ENCODE measurements at places on chromosomes 1 and 21.

GRCh38 chr1:17994046-17994445 lies 113.6 kb upstream of the IGSF21 start:
- DNase-seq: no peak

DNA sequence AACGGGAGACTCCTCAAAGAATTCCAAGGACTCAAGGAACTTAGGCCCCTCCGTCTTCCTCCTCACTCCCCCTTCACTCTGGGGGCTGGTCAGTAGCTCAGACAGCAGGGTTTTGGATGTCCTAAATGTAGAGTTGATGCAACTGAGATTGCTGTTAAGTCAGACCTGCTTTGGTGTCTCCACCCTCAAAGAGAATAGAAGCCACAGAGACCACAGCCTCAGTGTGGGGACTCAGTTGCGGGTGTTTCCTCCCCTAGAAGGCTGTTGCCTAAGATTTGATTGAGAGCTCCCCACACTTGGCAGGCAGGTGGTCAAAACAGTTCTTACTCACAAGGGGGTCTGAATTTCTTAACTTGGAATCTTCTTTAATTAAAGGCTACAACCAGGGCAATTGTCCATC lies 7.6 kb downstream of the MAN1C1 start:
- DNase-seq: no peak

DNA sequence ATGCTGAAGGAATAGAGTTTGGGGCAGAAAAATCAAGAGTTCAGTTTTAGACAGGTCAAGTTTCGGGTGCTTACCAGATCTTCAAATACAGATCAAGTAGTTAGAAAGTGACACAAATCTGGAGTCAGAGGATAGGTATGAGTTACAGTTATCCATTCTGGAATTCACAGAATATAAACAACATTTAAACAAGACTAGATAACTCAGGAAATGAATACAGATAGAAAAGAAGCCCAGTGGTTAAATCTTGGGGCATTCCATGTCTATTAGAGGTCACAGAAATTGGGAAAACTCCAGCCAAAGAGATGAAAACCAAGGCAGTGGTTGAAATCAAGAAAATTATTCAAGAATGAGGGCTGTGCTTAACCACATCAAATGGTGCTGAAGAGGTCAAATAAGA lies 187.0 kb upstream of the HP1BP3 start:
- peak; percentile 77 for DNase-seq

GRCh38 chr21:24096651-24097050 lies 1510.6 kb downstream of the MRPL39 start:
- DNase-seq: no peak

DNA sequence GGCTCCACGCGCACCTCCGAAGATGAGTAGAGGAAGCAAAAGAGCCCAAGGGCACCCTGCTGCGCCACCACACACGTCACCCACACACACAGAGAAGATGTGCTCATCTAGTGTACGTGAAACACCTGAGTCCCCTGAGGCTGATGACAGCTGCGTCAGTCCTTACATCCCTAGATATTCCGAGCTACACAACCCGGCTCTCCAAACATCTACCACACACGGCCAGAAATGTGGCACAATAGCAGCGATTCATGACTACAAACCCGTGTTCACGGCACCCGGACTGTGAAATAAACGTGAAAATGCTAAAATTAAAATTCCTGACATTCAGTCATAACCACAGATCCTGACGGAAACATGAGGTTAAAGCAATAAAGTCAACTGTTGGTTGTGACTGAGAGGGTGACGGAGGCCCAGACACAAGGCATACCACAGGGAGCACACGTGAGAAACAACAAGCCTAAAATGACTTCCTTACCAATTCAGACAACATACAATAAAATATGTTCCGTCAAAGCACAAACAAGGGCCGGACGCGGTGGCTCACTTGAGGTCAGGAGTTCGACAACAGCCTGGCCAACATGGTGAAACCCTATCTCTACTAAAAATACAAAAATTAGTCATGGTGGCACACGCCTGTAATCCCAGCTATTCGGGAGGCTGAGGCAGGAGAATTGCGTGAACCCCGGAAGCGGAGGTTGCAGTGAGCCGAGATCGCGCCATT lies 7.3 kb downstream of the SSU72 start:
- no peak for DNase-seq

GRCh38 chr1:39642796-39643195 lies 3.4 kb upstream of the HEYL start:
- peak; percentile 80 for DNase-seq

DNA sequence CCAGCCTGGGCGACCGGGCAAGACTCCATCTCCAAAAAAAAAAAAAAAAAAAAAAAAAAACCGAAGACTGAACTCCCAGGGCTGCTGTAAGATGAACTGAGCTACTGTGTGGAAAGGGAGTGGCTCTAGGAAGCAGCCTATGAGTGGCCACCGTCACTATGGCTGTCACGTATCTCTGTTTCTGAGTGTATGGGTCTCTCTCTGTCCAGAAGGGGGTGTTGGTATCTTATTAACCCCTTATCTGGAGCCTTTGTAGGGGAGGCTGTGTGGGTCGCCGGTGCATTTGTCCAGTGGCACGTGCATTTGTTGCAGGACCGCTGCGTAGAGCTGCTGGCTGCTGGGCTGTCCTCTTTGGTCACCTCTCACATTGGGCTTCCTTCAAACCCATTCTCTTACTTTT lies 326.6 kb downstream of the CAMTA1 start:
- no peak for DNase-seq

GRCh38 chr1:71311376-71311775 lies 230.5 kb upstream of the ZRANB2 start:
- DNase-seq: peak; percentile 6

GRCh38 chr1:31371121-31371959 lies 1.5 kb downstream of the FABP3 start:
- no peak for DNase-seq

DNA sequence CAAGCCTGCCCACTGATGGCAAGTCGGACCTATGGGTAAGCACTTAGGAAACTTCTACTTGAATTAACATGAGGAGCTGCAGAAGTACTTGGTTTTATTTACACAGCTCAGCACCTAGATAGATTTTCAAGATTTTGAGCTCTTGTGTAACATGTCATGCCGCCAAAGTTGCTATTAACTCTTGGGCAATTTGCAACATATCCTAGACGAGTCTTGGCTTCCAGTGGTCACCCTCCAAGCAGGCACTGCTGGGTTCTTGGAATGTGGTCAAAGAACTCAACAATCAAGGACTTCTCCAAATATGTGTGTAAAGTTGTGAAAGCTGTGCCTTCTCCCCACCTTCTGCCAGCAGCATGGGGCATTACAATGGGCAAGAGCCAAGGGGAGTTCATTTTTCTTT lies 17.8 kb upstream of the GUCA2B start:
- no peak for DNase-seq

GRCh38 chr21:44053567-44053966 lies 41.5 kb downstream of the TRAPPC10 start:
- DNase-seq: no peak

DNA sequence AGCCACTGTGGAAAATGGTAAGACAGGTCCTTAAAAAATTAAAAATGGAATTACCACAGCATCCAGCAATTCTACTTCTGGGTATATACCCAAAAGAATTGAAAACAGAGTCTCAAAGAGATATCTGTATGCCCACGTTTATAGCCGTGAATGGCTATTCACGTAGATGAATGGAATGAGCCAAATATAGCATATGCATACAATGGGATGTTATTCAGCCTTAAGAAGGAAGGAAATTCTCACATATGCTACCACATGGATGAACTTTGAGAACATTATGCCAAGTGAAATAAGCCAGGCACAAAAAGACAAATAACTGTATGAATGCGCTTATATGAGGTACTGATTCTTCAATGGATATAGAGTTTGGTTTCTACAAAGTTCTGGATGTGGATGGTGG lies 134.5 kb upstream of the KCNE2 start:
- no peak for DNase-seq
